Activated CD4-positive, alpha-beta T cell treated with anti-CD3 and anti-CD28 coated beads for 48 hours (primary cell): ENCODE measurements at places on chromosomes 4 and X.

- DNase-seq, result no peak
Measured at GRCh38 chr4:137529432-137529831, 2.9 kb downstream of the PCDH18 start.

GRCh38 chrX:149494844-149495565 lies 10.1 kb downstream of the IDS start:
- DNase-seq, result no peak

DNA sequence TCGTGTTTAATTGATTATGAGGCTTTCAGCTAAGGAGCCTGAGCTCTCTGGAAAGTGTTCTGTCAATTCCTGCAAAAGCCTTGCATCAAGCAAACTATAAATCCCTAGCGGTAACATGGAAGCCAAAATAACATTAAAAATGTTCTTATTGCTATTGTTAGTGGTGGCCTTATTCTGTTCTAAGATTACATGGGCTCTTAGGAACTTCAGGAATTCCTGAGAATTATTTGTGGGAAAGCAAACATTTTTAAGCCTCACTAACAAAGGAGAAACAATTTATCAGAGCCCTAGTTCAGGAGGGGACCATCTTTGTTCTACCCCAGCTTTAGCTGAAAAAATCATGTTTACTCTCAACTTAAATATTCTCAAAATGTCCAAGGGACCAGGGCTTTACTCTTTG lies 119.6 kb downstream of the PAPSS1 start:
- no peak for DNase-seq

GRCh38 chrX:40908857-40909475 lies 173.6 kb upstream of the MED14 start:
- no peak for DNase-seq
